ENCODE measurements at places on chromosomes 5 and 9.

- no peak for DNase-seq
Measured at GRCh38 chr5:122180863-122181548, 51.7 kb downstream of the ZNF474 start.

DNA sequence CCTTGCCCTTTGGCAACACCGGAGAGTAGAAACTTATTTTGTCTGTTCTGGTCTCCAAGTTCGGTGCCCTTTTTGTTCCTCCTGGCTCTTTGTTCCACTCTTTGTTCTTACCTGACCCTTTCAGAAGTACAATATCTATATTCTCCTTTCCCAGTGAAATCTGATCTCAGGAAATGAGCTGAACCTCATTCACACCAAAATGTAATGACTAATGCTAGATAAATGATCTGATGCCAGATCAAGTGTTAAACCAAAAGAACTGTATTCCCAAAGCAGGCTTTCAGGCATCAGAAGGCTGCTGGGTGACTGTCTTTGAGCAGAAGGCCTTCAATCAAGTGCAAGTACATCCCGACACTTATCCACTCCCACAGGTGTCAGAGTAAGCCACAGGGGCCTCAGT lies 156.4 kb downstream of the SPOCK1 start:
- DNase-seq: no peak

- no peak for DNase-seq
Measured at GRCh38 chr5:6905883-6906282, 192.7 kb downstream of the TENT4A start.

DNA sequence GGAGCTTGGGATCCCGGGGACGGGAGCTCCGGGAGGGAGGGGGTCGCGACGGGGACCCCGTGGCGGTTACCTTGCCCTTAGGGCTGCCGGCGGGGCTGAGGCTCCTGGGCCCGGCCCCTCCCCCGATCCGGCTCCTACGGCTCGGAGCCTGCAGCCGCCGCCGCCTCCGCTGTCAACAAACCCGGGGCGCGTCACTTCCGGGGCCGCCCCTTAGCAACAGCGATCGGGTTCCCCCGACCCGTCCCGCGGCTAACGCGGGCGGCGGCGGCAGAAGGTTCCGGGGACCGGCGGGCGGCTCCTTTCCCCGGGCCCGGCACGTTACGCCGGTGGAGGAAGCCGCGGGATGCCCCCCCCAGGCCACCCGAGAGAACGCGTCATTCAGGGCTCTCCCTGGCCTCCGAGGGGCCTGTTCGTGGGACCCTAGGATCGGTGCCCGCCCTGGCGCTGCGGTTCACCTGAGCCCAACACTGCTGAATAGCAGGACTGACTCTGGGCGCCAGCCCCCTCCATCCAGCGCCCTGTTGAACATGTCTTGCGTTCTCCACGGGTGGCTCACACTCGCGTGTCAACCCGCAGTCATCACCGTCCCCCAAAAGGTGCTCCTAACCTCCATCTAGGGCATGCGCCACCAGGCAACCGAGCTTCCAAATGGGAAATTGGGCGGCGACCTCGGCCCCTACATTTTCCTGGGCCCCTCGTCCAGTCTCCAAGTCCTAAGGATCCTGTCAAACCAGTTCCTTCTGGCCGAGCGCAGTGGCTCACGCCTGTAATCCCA lies at the start of gene ZER1:
Gene ZER1 (minus strand): TSS at position 183 of the 775 bp plus-strand sequence. CDS start 16,362 bp downstream, outside the sequence.
- DNase-seq: peak; percentile 95

DNA sequence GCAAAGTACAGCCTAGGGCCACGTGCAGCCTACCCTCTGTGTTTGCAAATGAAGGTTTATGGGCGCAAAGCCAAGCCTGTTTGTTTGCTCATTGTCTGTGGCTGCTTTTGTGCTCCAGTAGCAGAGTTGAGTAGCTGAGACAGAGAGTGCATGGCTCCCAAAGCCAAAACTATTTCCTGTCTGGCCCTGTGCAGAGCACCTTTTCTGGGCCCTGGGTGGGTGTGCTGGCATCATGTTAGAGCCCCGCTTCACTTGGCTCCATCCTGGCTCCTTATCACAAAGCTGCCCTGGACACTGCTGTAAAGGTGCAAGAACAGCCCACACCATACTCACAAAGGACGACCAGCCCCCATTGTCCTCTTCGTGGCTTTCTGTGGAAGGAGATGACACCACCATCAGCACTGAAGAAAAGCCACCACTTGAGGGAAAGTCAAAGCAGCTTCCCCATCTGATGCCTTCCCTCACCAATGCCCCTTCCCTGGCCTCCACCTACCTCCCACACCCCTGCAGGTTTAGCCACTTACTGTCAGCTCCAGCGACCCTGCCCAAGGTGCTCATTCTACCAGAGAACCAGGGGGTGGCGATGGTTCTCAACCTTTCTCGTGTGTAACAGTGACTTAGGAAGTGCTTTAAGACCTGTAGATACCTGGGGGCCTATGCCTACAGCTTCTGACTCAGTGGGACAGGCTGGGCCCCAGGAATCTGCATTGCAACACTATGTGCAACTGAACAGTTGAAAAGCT lies 23.4 kb downstream of the LCP2 start:
- DNase-seq: no peak

DNA sequence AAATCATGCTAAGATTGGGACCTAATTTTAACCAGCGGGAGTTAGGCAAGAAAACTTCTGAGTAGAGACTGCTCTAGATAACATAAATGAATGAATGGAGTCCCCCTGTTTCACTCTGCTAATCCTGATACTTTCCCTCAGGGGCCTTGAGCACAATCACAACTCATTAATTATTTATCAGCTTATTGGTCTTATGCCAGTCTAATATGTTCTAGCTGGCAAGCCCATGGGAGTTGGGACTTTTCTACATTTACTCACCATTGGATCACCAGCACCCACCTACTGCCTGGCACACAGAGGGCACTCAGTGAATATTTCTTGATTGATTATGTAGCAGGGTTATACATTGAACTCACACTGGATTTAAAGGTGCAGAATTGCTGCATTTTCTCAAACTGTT lies 13.5 kb upstream of the TMED7 start:
- no peak for DNase-seq

DNA sequence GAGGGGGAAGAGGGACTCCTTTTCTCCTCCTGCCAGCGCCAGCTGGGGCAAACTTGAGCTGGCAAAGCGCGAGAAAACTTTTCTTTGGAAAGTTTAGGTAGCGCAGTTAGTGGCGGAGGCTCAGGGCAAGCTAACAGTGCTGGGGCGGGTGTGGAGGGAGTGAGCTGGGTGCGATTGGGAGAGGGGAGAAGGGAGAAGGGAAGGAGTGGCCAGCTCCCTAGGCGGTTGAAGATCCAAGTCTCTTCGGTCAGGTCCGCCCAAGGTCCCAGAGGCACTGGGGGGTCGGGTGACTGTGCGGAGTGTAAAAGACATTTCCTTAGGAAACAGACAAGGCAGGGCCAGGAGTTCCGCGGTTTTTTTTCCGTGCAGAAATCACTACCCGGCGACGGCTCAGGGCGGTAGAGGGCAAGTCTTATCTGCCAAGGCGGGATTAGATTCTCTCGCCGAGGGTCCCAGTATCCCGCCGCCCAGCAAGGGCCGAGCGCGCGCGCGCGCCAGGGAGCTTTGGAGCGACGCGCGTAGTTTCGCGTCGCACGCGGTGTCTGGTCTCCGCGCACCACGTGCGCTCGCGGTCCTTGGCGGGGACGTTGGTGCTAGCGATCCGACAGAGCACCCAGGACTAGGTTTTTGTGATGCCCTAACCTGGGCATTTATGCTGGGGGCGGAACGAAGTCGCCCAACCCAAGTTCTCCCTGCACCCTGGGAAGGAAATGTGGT lies 33.6 kb upstream of the NFIB start:
- no peak for DNase-seq

DNA sequence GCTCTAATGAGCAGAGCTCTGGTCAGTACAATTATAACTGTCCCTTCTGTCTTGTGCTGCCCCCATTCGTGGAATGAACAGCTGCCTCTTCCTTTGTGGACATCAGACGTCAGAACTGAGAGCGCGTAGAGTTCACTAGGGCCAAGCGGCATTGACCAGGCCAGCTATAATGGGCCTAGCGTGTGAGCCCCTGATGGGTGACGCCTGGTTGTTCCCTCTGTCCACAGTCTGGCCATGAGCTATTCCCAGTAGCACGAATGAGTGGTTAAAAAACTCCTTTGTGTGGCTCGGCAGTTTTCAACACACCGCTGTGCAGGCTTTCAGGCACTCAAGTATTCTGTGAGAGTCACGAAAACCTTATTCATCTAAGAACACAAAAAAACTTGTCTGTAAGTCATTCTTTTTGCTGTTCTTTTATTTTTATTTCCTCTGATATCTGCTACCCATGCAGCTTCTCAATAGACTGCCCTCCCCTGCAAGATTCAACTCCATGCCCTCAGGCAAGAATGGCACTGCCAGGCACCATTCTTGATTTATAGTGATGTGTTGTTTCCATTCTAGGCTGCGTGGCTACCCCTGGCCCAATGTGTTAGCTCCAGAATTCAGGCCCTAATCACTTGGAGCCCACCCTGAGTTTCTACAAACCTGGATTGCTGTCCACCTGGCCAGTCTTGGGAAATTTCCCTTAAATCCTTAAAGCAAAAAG lies 52.5 kb downstream of the ANKDD1B start:
- no peak for DNase-seq

- DNase-seq: no peak
Measured at GRCh38 chr9:128899566-128900322, 17.8 kb downstream of the LRRC8A start.

GRCh38 chr5:173004013-173004412 lies 20.4 kb downstream of the ATP6V0E1 start:
- DNase-seq: no peak

- DNase-seq: no peak
Measured at GRCh38 chr5:1793301-1793740, 6.3 kb downstream of the MRPL36 start.

GRCh38 chr5:179223961-179224360 lies 121.3 kb downstream of the ADAMTS2 start:
- DNase-seq: no peak

- DNase-seq: no peak
Measured at GRCh38 chr9:123865226-123866000, 64.5 kb downstream of the DENND1A start.

- no peak for DNase-seq
Measured at GRCh38 chr9:124755061-124755460, 16.1 kb downstream of the NR6A1 start.

- DNase-seq: no peak
Measured at GRCh38 chr5:123460296-123460729, 37.1 kb upstream of the CEP120 start.

- DNase-seq: no peak
Measured at GRCh38 chr5:170737591-170737990, 45.9 kb upstream of the GABRP start.

DNA sequence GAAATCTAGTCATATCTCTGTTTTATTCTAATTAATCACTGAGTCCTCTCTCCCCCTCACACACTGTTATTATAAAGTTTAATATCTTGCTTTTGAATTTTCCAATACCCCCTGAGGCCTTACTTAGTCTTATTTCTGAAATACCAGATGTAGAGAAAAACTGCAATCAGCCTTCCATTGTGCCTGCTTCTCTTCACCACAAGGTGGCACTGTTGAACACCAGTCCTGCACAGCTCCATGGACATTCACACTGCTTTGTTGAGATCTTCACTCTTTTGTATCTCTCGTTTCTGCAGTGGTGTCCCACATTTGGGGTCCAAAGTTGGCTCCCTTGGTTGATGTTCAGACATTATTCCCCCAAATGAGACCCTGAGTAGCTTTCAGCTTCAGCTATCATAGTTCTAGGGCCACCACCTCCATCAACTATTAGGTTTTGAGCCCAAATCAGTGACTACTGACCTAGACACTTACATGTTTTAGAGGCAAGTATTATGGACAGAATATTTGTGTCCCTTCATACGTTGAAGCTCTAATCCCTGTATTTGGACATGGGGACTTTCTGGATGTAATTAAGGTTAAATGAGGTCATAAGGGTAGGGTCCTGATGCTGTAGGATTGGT lies 24.3 kb downstream of the BOD1 start:
- DNase-seq: no peak

All from kidney (tissue), 22 donors.